ENCODE measurements at places on chromosomes 3 and 15.

- no peak for DNase-seq
These were observed 33.8 kb downstream of the CCDC54 start for GRCh38 chr3:107411056-107411455.

GRCh38 chr3:102511168-102511567 lies 76.4 kb downstream of the ZPLD1 start:
- no peak for DNase-seq

GRCh38 chr3:133540896-133541674 lies 32.4 kb upstream of the CDV3 start:
- DNase-seq, result no peak

DNA sequence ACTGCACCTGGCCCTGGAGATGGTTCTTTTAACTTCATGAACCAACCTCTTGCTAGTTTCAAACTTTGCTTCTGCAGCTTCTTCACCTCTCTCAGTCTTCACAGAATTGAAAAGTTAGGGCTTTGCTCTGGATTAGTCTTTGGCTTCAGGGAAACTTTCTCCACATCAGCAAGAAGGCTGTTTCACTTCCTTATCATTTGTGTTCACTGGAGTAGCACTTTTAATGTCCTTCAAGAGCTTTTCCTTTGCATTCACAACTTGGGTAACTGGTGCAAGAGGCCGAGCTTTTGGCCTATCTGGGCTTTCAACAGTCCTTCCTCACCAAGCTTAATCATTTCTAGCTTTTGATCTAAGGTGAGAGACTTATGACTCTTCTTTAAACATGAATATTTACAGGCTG lies 15.7 kb upstream of the TM2D3 start:
- no peak for DNase-seq

DNA sequence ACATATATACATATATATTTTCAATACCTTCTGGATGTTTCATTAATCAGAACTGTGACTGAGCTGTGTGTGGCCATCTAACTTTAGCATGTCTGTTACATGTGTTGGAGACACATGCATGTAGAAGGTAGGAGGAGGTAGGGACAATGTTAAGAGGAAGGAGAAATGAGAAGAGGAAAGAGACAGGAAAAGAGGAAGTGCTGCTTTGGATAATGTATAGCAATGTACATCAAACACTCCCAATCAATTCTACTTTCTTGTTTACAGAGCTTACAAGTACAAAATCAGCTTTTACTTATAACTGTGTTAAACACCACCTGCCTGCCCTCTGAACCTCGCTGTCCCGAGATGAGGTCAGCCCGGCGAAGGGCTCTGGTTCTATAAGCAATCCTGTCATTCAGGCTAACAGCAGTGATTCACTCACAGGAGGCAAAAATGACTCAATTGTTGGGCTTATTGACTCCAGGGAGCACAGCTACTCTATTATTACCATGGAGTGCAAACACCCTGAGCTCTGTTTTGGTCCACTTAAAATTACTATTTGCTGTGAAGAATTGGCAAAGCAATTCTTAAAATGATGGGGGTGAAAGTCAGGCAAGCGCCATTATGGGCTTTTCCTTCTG lies 188.9 kb downstream of the MEIS2 start:
- no peak for DNase-seq

DNA sequence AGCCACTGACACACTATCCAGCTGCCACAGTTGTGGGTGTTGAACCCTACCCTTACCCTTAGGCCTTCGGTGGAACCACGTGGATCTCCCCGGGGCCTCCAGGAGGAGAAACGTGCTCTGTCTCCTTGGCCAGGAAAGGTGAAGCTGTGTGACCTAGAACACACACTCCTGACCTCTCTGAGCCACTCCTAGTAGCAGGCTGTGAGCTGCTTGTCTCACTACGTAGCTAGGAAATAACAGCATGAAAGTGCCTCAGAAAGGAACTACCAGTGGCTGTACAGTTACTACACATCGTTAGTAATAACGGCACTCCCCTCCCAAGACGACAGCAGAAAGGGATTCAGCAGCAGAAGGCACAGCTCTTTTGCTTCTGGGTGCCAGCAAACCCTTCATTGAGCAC lies 36.2 kb upstream of the SLC6A6 start:
- DNase-seq, result no peak

DNA sequence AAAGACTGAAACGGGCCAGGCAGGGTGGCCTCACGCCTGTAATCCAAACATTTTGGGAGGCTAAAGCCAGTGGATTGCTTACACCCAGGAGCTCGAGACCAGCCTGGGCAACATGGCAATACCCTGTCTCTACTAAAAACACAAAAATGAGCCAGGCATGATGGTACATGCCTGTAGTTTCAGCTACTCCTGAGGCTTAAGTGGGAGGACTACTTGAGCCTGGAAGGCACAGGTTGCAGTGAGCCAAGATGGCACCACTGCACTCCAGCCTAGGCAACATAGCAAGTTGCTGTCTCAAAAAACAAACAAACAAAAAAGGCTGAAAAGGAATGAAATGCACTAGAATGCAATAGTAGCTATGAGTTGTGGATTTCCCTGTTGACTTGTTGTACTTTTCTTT lies 94.7 kb downstream of the STAG1 start:
- no peak for DNase-seq

- DNase-seq, result no peak
These were observed 1.4 kb downstream of the STARD9 start for GRCh38 chr15:42576776-42577175.

GRCh38 chr3:128287216-128287615 lies 133.9 kb downstream of the EEFSEC start:
- DNase-seq, result no peak

DNA sequence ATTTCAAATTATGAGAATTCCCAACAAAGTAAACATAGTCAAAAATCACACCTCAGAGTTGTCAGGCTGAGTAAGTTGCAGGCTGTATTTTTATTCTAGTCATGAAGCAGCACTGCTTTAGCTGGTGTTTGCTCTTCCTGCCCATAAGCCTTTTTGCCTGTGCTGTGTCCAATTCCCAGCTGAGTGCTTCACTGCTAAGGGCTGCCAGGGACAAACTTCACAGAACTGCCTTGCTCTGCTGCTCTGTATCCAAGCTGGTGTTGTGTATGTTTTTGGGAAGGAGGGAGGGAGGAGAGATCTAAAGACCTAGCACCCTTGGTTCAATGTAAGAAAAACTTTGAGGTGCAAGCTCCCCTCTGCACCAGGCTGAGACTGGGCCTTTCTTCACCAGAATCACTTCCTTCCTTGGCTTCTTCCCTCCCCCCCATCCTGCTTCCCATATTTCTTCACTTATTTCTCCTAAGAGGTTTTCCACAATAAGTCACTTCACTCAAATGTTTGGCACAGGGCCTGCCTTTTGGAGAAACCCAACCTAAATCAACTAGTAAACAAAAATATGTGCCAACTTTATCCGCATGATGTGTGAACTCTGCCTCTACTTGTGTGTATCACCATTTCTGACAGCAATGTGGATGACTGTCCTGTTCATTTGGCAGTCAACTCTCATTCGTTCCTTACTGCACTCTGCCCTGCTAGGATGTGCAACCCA lies 156.1 kb downstream of the TBL1XR1 start:
- no peak for DNase-seq

DNA sequence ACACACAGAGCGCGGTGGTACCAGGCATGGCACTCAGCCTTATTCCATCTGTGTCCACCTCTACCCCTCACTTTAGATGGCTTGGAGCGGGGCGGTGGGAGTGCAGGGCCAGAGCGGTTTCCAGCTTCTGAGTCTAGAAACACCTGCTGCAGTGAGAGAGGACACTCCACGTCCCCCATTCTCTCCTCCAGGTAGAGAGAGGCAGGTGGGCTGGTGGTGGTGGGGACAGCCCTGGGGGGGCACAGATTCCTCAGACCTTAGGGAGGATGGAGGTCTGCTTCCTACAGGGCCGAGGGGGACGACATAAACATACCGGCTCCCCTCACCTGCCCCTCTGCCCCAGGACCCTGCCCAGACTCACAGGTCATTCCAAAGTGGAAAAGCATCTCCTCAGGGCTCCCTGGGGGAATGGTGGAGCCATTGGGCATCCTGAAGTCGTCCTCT lies 40.4 kb downstream of the MUC20 start:
- no peak for DNase-seq

GRCh38 chr3:183265157-183265642 lies 12.1 kb downstream of the B3GNT5 start:
- DNase-seq, result peak; percentile 35

DNA sequence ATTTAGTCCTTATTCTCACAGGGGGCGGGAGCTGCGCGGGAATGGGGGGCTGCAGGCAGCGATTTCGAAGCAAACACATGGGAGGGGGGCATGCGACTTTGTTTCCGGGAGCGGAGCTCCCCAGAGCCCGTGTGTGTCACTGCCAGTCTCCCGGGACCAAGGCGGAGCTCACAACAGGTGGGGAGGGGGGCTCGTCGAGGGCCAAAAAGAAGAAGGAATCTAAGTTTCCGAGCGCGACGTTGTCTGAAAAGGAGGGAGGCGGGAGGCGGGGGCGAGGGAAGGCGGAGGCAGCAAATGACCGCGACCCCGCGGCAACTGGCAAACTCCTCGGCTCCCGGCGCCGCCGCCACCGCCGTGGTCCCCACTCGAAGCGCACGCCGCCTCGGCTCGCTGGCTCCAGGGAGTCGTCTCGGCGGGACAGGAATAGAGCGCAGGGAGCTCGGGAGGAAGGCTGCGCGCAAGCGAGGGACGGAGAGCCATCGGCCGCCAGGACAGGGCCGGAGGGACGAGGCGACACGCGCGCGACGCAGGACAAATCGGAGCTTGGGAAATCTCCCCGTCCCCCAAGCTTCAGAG lies 1.4 kb downstream of the FOXP1 start:
- DNase-seq, result peak; percentile 75

GRCh38 chr15:101134780-101135179 lies 117.1 kb downstream of the CHSY1 start:
- DNase-seq, result no peak

GRCh38 chr15:96264801-96265515 lies 65.5 kb upstream of the NR2F2 start:
- DNase-seq, result no peak

DNA sequence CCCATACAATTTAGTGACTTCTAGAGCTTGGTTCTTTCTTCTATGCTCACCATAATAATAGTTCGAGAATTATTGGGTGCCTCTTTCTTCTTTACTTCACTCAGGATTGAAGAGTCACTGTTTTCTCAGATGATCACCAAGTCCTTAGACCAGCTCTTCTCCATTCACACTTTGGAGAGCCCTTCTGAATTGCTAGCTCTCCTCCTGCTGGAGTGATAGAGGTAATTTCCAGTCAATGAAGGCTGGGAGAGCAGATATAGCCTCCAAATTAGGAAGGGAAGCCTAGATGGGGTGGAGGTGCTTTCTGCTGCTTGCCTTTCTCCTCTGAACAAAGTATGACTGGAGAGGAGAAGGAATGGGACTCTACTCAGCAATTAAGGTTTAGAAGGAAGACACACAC lies 10.7 kb upstream of the BBX start:
- no peak for DNase-seq

DNA sequence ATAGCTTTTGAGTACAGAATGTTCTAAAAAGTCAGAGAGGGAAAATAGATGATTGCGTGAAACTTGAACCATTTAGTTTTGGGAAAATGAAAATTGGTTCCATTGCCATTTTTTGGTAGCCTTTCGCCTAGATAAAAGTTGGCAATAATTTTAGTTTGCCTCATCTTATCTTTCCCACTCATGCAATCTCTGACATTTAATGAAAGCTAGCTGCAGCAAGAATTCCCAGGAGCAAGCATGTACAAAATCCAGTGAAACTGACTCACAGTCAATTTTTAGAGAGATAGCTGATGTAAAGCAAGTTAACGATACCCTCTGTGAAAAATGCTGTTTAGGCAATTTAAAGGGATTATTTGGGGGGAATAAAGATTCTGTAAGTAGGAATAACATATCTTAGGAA lies 797.4 kb downstream of the GRM7 start:
- no peak for DNase-seq

GRCh38 chr15:61041886-61042285 lies 187.2 kb downstream of the RORA start:
- no peak for DNase-seq

- no peak for DNase-seq
These were observed 130.1 kb downstream of the EDEM1 start for GRCh38 chr3:5317557-5317956.

DNA sequence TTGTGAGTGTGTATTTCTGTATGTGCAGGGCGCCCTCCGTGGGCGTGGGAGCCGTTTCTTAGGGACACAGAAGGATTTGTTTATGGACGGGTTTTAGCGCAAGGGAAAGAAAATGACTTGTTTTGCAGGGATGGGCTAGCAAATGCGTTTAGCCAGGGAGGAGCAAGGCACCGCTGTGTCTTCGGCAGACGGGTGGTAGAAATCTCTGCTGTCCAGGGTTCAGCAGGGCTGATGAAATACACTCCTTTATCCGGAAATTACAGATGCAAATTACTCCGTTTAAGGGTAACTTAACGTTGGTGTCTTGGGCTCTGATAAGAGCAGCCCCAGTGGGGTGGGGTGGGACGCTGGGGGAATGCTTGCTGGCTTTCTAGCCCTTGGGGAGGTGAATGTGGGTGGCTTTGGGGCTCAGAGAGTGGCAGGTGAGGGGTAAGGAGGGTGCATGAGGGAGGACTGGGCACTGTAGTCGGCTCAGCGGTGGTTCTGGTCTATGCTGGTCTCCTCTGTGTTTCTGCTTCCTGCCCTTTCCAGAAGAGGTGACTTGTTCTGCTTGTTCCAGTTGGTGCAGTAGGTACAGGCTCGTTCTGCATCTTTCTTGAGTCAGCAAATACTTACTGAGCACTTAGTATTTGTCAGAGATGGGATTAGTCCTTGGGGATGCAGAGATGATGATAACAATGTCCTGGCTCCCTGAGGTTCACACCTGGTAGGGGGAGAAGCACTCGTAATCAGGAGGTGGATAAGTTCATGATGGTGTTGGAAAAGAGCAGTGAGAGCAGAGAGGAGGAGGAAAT lies 954 bp downstream of the SV2B start:
- no peak for DNase-seq

- DNase-seq, result peak; percentile 69
These were observed 36.5 kb upstream of the SPTBN5 start for GRCh38 chr15:41930221-41930866.

- no peak for DNase-seq
These were observed 792 bp downstream of the SHF start for GRCh38 chr15:45186771-45187577.

DNA sequence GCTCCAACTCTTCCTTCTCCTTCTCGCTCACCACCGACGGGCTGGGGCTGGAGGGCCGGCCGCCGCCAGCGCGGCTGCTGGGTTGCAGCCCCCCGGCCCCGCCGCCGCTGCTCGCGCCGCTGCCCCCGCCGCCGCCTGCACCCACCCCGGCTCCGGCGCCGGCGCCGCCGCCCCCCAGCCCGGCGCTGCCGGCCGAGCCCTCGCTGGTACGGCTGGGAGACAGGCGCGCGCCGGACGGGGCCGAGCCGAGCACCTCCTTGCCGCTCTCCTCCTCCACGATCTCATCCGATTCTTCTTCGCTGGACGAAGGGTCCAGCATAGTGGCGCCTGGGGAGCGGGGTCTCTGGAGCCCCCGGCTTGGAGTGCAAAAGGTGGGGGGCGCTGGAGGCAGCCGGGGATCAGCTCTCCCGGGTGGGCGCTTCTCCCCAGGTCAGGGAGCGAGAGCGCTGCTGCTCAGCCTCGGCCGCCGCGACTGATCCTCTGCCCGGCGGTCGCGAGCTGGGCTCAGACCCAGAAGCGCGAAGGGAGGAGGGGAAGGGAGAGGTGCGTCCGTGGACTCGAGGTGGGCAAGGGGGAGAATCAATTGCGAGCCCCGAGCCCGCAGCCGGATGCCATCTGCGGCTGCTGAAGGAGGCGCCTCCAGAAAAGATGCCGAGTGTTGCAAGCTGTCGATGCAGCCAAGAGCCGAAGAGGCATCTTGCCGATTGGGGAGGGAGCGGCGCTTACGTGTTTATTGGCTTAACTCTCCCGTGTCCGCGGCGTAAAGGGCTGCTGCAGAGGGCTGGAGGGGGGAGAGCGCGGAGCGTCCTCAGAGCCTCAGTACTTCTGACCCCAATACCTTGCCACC lies at the start of gene CADPS:
CADPS (minus strand) TSS at position 706 of the 847 bp plus-strand sequence; CDS start at position 319, 387 bp downstream.
- no peak for DNase-seq

- no peak for DNase-seq
These were observed 22.1 kb upstream of the BNC1 start for GRCh38 chr15:83306561-83306960.

Data from CD4-positive, alpha-beta T cell treated with Interleukin-4 for 1 hour (primary cell).